ENCODE measurements at places on chromosomes 7 and 10. TPM values are rescaled to one million over a fixed set of nuclear protein-coding genes. Genes with fewer than 3 reads are reported as not detected.

DNA sequence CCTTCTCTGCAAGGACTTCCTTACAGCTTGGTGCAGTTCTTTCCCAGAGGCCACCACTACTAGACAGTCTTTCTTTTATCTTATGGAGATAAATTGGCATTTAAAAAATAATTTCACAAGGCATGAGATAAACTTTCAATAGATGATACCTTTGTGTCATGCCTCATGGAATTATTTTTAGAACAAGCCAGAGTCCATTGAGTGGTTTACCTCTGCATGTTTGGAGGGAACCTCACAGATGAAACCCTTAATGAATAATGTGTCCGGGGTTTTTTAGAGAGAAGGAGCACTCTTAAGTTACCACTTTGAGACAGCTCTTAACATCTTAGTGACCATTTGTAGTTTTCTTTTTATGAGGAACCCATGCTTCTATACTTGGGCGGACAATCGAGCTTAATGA is 17.2 kb downstream of the NODAL start:
- H3K4me1 ChIP-seq, result no peaks in the 10 kb centered on the region
- H3K27me3 ChIP-seq, result no peaks in the 10 kb centered on the region
- peaks cover 12% of the 10 kb centered on the region for H3K36me3 ChIP-seq

GRCh38 chr10:32144817-32145688 is 88.8 kb upstream of the KIF5B start:
- no peaks in the 10 kb centered on the region for H3K36me3 ChIP-seq
- no peaks in the 10 kb centered on the region for H3K27me3 ChIP-seq
- no peak overlapping the region for H3K4me3 ChIP-seq
- no peak for DNase-seq
- no peak overlapping the region for H3K27ac ChIP-seq

DNA sequence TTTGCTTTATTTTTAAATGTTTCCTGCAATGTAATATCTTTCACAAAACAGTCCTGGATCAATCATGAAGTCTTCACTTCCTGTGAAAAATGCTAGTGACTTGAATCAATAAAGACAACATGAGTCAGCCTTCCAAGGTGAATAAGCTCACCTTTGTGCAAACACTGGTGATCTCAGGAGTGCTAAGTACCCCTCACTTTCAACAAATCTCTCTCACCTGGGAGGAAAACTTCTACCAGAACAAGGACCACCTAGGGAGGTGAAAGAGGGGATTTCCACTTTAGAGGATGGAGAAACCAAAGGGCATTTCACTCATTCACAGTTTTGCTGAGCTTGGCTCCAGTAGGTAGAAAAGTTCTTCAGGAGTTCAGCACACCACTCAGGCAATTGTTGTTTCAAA is 64.8 kb downstream of the CALD1 start:
- H3K36me3 ChIP-seq, result no peaks in the 10 kb centered on the region
- no peak overlapping the region for H3K4me3 ChIP-seq
- peaks cover 20% of the 10 kb centered on the region for H3K4me1 ChIP-seq
- no peak for DNase-seq
- H3K27ac ChIP-seq, result no peak overlapping the region

DNA sequence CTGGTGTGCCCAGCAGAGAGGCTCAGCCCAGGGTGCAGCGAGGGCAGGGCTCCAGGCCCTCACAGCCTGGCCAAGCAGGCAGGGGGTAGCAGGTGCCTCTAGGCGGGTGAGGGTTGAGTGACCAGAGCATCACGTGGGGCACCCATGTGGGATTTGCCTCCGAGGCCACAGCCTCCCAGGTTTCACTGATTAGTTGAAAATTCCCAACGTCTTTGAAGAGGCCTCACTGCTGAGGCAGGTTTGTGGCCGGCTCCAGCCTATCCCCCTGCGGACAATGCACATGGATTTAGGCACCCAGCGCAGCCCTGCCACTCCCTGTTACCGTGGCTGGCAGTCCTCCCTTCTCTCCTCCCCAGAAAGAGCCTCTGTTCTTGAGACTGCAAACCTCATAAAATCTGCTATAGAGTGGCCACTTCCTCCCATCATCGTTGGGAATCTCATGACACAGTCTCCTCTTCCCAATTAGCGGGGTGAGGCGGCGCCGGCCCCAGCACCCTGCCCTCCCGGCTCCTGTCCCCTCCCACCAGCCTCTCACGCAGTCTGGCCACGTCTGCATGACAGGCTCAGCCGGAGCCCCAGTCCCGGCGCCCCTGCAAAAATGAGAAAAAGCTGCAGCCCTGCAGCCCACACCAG is 10.8 kb downstream of the MYL10 start:
- no peaks in the 10 kb centered on the region for H3K4me1 ChIP-seq
- H3K4me3 ChIP-seq, result no peak overlapping the region
- no peak overlapping the region for H3K27ac ChIP-seq
- H3K27me3 ChIP-seq, result no peaks in the 10 kb centered on the region

Gene AASS
- total RNA-seq, result 1.9 TPM

Gene PRSS58
- not detected for total RNA-seq
